CD4-positive, alpha-beta T cell treated with Interleukin-6 at 100 ng/mL for 8 hours (primary cell): ENCODE measurements at places on chromosomes 2 and 18.

- no peak for DNase-seq
Measured at GRCh38 chr2:133422931-133423351, 145.3 kb downstream of the NCKAP5 start.

GRCh38 chr2:120180066-120180465, 43.1 kb downstream of the TMEM185B start:
- DNase-seq: no peak

DNA sequence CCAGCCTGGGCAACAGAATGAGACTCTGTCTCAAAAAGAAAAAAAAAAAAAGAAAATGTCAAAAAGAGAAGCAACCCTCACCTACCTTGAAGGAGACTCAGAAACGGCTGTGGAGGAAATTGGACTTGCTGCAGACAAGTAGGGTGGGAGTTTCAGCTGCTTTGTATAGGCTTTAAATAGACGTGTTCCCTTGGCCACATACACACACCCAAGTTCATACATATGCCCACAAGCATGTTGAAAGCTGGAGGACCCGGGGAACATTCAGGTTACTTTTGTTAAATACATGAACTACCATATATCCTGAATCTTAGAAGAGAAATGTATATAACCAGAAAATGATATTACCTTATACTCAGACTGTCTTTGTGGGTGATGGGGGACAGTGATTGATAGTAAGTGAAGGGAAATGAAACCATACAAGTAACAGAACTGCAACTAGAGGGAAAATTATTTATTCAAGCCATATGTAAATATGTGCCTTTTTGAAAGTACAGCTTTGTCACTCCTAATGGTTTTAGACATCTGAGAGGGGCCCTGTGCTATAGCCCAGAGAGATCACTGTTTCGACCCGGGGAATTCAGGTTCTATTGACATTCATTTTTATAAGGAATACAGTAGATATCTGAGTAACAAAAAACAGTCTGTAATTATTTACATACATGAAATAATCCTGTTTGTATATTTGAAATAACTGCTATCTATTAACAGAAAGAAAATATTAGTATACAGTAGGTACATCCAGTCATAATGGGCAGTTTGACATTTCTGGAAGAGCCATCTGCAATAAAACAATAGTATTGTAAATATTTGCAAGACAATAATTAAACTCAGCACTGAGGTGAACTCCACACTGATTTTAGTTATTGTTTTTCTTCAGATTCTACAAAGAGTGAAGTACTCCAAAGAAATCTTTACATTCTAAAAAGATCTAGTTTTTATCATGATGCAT, 48.0 kb upstream of the TGIF1 start:
- no peak for DNase-seq

GRCh38 chr2:204108781-204109295, 172.3 kb downstream of the ICOS start:
- DNase-seq: no peak

DNA sequence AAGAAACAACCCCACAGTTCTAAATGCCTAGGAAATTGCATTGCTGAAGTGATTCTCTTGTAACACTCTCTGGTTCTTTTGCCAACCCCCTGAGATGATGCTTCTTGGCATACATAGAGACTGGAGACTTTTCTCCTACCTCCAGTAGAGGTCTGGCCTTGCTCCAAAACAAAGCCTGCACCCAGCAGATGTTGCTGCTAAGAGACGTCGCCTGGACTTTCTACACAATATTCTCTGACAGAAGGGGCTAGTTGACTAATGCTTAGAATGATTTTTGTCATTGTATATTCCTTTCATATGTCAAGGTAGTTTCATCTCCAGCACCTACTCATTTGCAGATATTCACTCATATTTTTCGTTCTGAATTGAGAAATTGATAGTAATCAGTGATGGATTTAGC, 24.6 kb downstream of the SOWAHC start:
- DNase-seq: no peak

DNA sequence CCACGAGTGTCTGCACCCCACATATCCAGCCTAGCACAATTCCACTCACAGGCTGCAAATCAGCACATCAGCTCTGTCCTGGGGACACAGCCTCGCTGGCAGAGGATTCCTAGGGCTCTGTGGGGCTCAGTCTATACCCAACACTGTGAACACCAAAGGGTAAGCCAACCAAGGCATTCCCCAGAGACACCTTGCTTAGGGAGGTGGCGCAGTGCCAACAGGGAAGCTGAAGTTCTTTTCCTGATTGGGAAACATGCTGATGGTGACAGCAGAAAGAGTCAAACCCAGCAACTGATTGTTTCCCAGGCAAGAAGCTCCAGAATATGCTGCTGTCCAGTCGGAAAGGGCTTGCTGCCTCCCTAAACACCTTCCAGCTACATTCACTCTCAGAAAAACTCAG, 55.8 kb downstream of the TTC32 start:
- DNase-seq: no peak

DNA sequence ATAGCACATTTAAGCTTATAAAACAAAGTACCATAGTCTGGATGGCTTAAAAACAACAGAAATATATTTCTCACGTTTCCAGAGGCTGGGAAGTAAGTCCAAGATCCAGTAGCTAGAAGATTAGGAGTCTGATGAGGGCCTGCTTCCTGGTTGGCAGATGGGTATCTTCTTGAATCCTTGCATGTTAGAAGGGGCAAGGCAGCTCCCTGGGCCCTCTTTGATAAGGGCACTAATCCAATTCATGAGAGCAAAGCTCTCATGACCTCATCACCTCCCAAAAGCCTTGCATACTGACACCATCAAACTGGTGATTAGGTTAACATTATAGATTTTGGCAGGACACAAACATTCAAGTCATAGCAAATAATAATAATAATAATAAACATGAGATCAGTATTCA, 146.4 kb downstream of the CCDC102B start:
- no peak for DNase-seq

- DNase-seq: no peak
Measured at GRCh38 chr2:190572246-190572645, 37.7 kb upstream of the NEMP2 start.

DNA sequence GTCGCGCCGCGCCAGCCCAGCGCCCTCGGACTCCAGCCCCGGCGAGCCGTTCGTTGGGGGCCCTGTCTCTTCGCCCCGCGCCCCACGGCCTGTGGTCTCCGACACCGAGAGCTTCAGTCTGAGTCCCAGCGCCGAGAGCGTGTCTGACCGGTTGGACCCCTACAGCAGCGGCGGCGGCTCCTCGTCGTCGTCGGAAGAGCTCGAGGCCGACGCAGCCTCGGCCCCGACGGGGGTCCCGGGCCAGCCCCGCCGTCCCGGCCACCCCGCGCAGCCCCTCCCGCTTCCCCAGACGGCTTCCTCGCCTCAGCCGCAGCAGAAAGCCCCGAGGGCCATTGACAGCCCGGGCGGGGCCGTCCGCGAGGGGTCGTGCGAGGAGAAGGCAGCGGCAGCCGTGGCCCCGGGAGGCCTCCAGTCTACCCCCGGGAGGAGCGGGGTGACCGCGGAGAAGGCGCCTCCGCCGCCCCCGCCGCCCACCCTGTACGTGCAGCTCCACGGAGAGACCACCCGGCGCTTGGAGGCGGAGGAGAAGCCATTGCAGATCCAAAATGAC, 1.4 kb downstream of the PHLPP1 start:
- peak; percentile 10 for DNase-seq

- peak; percentile 41 for DNase-seq
Measured at GRCh38 chr2:239231231-239232194, 169.3 kb downstream of the HDAC4 start.

GRCh38 chr2:1817256-1818051, 73.1 kb upstream of the PXDN start:
- peak; percentile 28 for DNase-seq

- DNase-seq: peak; percentile 32
Measured at GRCh38 chr2:54559593-54560145, 103.5 kb downstream of the SPTBN1 start.

DNA sequence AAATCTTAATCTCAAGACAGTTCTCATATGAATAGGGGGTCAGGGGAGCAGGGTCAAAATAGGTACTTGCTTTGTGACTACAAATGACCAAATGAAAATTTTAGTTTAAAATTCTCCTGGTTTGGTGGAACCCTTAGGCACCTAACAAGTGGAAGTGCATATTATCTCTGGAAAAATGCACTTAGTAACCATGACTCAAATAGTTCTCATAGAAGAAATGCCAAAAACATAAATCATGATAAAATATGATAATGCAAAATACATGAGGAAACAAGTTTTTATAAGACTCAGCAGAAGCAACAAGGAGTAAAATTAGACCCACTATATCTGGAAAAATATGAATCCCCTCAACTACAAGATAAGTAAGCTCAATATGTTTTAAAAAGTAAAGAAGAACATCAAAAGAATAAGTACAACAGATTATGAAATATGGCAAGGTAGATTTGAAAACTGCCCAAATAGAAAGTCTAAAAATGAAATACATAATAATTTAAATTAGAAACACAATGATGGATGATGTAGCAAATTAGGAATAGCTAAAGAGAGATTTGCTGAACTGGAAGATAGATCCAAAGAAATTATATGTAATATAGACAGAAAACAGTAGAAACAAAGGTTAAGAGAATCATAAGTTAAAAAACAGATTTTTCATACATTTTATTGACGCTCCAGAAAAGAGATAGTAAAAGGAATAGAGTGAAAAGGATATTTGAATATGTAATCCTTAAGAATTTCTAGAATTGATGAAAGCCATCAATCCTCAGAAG, 308.3 kb downstream of the SETBP1 start:
- no peak for DNase-seq

DNA sequence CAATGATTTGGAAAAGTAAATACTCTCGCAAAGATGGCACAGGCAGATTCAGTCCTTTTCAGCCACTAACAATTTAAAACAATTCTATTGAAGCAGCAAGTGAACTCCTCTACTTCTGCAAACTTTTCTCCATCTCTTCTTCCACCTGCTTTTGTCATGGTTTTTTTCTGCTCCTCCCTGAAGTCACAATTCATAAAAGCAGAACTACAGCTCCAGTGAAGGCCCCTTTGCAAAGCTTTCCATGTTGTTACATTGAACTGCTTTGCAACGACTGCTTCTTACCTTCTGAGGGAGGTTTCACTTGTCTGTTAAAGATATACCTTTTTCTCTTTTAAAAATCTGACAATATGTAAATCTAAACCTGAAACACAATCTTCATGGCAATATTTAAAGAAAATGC, 3.7 kb upstream of the SERTAD2 start:
- DNase-seq: no peak

- no peak for DNase-seq
Measured at GRCh38 chr18:34493099-34493544, 217.0 kb upstream of the DTNA start.

DNA sequence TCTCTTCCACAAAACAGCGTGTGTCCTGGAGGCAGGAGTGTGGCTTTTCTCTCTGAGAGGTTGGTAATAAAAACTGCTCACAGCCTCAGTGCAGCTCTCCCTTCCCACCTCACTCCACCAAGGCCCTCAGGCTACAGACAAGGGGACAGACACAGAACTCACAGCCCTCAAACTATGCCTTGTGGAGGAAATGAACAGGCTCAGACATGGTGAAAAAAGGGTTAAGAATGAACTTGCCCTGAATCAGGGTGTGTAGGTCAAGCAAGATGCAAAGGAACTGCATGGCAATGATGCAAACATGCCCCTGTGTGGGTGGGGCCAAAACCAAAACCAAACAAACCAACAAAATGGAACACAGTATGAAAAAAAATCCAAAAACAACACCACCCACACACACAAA, 125.8 kb downstream of the GALNT14 start:
- DNase-seq: no peak

DNA sequence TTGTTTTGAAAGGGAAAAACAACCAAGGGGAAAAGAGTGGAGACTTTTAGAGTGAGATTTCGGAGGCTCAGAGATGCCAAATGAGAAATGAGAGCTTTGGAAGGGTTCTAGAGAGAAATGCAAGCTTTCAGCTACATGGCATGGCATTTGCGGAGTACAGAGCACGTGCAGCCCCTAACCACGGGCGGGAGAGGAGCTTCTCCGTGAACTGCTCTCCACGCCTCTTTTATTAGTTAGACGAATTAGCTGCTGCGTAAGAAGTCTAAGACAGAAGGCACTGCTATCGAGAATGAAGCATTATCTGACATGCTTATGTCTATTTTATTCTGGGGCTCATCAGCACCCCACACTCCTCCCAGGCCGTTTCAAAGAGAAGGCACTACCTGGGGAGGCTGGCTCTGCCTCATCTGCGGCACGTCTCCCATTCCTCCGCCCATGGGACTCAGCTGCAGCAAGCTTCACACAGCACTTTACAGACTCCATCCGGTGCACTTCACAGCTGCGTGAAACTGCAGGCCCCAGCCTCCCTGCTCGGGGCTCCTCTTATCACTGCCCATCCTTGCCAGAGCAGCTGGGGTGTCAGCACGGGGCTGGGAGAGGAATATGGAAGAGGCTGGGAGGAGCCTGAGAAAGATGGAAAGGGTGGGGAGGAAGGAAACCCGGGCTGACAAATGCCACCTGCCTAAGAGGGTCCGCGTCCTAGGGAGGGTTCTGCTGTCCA, 207.3 kb upstream of the APCDD1 start:
- no peak for DNase-seq

GRCh38 chr2:231691251-231691772, 17.0 kb upstream of the PTMA start:
- DNase-seq: no peak

DNA sequence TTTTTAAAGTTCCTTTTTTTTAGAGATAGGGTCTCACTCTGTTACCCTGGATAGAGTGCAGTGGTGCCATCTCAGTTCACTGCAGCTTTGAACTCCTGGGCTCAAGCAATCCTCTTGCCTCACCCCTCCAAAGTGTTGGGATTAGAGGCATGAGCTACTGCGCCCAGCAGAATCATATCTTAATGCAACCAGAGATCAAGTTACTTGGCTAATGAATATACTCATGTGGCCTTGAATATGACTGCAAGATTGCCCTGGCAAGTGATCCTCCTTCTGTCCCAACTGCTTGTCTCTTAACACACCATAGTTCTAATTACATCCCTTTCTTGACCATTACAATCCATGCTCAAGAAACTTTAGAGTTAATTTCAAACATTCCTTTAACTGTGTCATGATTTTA, 133.5 kb downstream of the SRBD1 start:
- no peak for DNase-seq

GRCh38 chr2:234399451-234400246, 97.2 kb downstream of the ARL4C start:
- no peak for DNase-seq

GRCh38 chr2:16494836-16495508, 170.7 kb downstream of the CYRIA start:
- DNase-seq: no peak

DNA sequence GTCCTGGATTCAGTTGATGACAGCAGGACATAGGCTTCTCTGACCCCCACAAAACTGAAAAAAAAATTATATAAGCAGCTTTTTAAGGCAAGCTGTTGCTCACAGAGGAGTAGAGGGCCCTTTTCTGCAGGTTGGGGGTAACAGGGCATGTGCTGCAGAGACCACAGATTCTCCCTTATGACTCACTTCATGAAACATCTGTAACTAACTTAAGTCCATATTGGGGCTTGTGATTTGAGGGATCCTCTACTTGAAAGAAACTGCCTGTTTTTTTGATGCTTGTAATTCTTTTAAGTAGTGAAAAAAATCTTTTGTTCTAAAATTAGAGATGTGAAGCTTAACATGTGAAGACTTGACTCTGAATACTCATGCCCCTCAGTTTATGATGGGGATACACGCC, 33.4 kb downstream of the XRCC5 start:
- DNase-seq: no peak
